ENCODE measurements at places on chromosomes 7 and 10.

GRCh38 chr10:116526219-116526618 lies 19.5 kb upstream of the PNLIP start:
- DNase-seq: no peak

GRCh38 chr7:108340856-108341411 lies 115.3 kb downstream of the NRCAM start:
- no peak for DNase-seq

DNA sequence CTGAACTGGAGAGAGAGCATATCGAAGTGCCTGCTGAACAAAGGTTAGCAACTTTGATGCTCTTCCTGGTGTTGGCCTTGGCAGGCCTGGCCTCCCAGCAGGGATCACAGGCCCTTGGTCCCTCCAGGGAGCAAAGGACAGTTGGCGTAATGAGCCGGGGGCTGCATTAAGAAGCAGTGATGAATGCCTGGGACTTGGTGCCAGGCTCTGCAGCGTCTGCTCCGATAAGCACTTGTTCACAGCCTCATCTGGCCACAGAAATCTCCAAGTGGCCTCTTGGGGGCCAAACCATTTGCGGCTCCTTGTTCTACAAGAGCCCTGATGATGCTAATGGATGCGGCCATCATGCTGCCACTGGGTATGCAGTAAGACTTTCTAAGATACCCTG lies 31.8 kb downstream of the CRHR2 start:
- no peak for DNase-seq

GRCh38 chr7:41891950-41892349 lies 189.1 kb upstream of the INHBA start:
- DNase-seq: no peak

DNA sequence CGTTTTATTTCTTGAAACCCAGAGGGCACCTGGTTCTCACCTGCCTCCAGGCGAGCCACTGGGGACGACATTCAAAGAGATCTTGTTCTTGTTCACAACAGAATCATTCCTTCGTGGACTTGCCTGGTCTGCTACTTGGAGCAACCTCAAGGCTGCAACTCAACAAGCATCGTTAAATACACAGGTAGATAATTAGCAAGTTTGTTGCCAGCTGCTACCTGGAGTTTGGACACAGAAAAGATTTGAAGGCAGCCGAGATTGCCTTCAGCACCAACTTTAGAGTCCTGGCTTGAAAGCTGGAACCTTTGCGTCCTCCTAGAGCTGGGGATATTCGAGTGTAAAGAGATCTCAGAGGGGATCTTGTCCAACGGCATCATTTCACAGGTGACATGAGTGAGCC lies 89.6 kb upstream of the C7orf33 start:
- DNase-seq: no peak

- no peak for DNase-seq
These were observed 7.7 kb downstream of the CHPF2 start for GRCh38 chr7:151239837-151240459.

DNA sequence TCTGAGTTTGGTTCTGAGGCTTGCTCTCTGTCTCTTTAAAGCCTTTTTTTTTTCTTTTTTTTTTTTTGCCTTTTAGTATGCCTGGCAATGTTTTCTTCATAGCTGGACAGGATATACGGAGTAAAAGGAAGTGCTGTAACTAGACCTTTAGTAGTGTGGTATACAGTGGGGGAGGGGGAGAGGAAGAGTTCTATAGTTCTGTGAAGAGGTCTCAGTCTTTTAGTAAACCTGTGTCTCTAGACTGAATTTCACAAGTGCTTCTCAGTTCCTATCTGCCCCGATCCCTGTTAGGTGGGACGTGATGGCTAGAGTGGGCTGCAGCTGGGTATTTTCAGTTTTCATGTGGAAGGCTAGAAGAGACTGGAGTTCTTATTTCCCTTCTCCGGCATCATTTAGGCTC lies 3.1 kb upstream of the ABCC2 start:
- DNase-seq: no peak

GRCh38 chr7:124856299-124856888 lies 73.2 kb downstream of the POT1 start:
- DNase-seq: no peak

DNA sequence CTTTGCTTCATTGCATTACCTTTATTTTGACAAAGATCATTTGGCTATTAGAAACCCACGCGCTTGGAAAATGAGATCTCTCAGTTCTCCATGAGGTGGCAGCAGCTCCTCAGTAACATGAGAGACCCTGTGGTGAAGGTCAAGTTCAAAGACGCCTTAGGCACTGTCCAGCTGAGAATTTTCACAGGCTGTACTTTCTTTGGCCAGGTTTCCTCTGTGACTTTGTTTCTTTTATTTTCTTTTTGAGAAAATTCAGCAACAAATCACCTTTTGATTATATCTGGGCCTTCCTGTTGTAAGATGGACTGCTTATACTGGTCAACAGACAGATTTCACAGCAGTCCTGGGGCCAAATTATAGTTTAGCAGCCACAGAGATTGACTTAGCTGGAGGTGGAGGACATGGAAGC lies 54.5 kb downstream of the RAB18 start:
- no peak for DNase-seq

GRCh38 chr7:50656141-50656895 lies 91.1 kb upstream of the DDC start:
- no peak for DNase-seq

- DNase-seq: no peak
These were observed 2.1 kb downstream of the CAMK1D start for GRCh38 chr10:12351447-12351846.

- no peak for DNase-seq
These were observed 3.3 kb downstream of the LFNG start for GRCh38 chr7:2522780-2523433.

DNA sequence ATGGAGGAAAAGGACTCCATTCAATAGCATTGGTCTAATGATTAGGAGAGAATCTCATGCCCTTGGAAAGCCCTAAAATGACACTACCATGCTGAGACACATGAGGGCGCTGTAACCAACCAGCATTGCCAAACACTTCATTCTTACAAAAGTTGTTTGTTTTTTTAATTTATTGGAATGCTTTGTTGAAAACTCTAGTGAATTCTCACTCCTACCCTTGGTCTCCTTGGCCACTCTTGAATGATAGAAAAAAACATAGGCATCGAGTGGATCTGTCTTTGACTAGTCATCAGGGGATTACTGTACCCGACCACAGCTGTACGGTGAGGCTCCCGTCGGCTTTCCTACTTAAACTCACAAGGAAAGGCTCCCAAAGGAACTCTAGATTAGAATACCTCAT lies 29.3 kb upstream of the ADD3 start:
- no peak for DNase-seq

GRCh38 chr10:29142516-29143314 lies 146.2 kb upstream of the LYZL1 start:
- no peak for DNase-seq

GRCh38 chr7:112723416-112723815 lies 66.8 kb downstream of the TMEM168 start:
- no peak for DNase-seq

GRCh38 chr7:102175423-102176170 lies 111.1 kb upstream of the SH2B2 start:
- DNase-seq: no peak

DNA sequence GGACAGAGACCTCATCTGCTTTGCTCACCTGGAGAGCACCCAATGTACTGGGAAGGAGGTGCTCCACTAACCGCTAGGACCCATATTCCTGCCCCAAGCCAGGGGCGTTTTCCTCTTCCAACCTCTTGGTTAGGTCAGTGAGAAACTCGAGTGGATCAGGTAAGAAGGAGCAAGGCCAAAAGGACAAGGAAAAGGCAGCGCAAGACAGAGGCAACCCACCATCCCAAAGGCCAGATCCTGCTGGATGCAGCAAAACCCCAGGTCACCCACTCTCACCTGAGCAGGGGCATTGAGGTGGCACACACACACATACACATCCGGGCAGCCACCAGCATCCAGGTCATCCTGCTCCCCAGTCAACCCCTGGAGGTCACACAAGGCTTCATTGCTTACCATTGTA lies 105.1 kb downstream of the GRID1 start:
- no peak for DNase-seq

- no peak for DNase-seq
These were observed 97.7 kb upstream of the CDCA7L start for GRCh38 chr7:22043367-22043766.

DNA sequence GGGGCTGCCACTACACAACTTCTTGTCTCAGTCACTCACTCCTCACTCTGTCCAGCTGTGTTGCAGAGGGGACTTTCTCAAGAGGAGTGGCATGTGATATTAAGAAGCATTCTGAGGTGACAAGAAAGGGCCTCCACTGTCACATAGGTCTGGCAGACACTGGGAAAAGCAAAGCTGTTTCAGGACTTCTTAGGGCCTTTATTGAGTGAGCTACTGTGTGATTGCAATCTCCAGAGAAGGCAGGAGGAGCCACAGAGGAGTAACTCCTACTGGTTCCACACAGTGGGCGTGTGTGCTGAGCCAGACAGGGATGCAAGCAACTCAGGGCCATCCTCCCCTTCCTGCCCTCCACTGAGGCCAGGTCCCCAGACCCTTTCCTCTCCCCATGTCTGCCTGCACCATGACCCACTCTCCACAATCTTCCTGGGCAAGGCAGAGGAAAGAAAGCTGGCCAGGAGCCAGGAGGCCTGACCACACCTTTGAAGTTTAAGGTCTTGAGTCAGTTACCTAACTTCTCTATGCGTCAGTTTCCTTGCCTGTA lies 262.0 kb upstream of the ZMIZ1 start:
- no peak for DNase-seq

DNA sequence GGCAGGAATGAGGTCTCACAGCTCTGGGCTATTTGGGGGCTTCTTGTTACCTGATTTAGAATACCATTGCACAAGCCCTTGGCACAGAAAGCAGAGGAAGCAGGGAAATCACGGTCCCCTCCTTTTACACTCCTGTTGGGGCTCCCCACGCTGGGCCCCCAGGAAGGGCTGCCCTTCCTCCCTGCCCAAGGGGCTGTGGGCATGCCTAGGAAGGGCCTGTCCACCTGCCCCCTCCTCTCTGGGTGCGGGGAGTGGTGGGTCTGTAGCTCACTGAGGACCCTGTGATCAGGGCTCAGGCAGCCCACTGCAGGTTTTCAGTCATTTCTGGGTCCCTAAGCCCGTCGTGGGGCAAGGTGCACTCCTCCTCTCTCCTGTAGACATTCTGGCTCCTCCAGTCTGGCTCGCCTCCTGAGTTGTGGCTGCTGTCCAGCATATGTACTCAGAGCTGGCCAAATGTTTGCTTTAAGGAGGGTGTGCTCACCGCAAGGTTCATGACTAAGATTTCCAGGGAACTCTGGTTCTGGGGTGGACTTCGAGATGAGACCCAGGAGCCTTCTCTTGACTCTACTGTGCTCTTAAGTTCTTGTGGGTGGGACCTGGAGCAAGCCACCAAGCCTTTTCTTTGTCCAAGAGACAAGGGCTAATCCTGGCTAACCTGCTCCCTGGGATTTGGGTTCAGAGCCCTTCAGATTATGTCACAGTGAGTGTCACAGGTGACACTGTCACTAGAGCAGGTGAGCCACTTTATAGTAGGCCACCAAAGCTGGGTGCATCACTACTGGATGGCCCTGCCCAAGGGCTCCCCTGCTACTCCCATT lies 56.0 kb downstream of the TACR2 start:
- no peak for DNase-seq

DNA sequence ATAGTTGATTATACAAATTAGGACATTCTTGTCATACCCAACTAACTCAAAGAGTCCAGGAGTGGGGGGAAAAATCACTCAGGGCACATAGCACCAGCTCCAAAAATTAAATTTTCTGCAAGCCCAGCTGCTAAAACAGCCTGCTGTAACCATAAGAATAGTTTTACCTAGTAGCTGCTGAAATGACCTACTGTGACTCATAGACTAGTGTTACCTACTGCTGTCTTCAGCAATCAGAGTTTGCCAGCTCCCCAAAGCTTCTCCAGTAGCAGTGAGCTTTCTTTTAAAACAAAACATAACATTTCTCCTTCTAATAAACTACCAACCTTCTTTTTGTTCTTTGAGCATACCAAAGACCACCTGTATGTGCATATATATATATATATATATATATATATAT lies 4.2 kb upstream of the ARHGAP12 start:
- DNase-seq: no peak

GRCh38 chr7:152076324-152076821 lies 50.9 kb downstream of the GALNT11 start:
- DNase-seq: no peak

DNA sequence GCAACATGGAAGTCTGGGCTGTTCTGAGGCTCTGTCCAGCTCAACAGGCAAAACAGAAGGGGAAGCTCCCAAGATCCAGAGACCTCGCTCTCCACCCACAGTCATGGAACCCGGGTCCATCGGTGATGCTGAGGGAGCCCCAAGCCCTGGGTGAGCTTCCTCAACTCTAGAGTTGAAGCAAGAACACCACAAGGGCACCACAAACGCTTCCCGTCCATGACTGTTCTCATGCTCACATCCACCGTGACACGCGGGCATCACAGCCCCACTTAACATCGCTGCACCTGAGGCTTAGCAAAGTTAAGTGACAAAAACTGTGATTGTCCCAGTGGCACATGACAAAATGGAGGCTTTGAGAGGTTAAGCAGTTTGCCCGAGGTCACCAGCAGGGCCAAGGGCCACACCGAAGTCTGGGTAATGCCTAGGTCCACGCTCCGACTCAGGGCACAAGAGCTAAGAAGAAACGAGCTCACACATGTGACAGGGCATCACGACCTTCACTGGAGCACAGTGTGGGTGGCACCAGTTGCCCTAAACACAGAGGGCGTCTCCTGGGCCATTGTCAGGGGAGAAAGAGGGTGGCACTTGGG lies 110.6 kb downstream of the OAT start:
- DNase-seq: no peak

DNA sequence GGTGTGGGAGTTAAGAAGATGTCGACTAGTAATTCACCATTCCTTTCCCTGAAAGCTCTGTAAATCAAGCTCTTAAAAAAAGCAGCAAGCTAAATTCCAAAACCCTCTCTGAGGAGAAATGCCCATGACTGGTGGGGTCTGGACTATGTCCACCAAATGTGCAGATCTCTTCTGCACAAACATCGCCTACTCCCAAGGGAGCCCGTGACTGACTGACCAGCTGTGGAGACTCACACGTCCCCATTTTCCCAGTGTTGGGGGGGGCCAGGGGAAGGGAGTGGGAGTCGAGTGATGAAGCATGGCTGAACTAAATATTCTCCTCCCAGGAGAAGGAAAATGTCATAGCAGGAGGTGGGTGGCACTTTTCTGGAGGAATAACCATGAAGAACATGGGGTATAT lies 164.1 kb upstream of the HPS1 start:
- DNase-seq: peak; percentile 30

GRCh38 chr10:14605231-14605925 lies 169.3 kb downstream of the FAM107B start:
- no peak for DNase-seq
